Type B pancreatic cell (in vitro differentiated cells): ENCODE measurements at places on chromosomes 5 and 9.

GRCh38 chr5:107104040-107104995 lies 566.4 kb downstream of the EFNA5 start:
- DNase-seq, result no peak

DNA sequence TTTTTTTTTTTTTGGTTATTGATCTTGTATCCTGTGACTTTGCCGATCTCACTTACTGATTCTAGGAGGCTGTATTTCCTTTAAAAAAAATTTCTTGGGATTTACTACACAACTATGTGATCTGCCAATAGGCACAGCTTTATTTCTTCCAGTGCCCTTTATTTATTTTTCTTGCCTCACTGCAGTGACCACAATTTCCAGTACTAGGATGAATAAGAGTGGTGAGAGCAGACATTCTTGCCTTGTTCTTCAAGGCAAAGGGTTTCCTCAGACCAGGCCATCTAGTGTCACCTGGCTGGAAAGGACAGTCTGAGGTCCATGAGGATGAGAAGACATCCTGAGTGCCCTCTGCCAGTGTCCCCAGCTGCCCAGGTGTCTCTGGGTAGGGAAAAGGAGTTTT lies 265.4 kb downstream of the SPOCK1 start:
- no peak for DNase-seq

- no peak for DNase-seq
Measured at GRCh38 chr9:87829756-87830155, 52.9 kb upstream of the SPATA31E1 start.

- DNase-seq, result no peak
Measured at GRCh38 chr9:72022841-72023240, 37.6 kb downstream of the C9orf57 start.

GRCh38 chr5:149654231-149654630 lies 72.9 kb downstream of the ARHGEF37 start:
- DNase-seq, result no peak

DNA sequence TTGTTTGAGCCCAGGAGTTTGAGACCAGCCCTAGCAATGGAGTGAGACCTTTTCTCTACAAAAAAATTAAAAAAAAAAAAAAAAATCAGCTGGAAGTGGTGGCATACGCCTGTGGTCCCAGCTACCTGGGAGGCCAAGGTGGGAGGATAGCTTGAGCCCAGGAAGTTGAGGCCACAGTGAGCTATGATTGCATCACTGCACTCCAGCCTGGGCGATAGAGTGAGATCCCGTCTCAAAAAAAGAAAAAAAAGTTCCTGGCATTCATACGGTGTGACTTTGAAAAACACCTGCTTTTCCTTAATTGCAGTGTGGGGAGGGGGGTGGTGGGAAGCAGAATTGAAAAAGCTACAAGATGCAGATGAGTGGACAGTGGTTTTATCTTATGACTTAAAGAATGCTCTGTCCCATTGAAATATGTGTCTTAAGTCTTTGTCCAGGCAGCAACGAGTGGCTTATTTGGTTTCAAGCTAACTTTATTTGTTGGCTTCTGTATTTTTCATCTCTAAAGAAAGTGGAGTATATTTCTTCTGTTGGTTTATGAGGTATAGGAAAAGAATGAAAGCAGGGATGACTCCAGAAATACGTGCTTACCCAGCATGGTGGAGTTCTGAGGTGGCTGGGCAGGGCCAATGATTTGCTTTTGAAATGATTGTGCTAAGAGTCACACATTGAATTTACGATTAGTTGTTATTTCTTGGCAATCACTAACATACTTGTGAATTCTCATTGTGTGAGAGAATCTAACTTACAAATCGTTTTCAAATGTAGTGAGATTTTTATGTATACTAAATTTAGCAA lies 27.8 kb downstream of the ROPN1L start:
- DNase-seq, result no peak

DNA sequence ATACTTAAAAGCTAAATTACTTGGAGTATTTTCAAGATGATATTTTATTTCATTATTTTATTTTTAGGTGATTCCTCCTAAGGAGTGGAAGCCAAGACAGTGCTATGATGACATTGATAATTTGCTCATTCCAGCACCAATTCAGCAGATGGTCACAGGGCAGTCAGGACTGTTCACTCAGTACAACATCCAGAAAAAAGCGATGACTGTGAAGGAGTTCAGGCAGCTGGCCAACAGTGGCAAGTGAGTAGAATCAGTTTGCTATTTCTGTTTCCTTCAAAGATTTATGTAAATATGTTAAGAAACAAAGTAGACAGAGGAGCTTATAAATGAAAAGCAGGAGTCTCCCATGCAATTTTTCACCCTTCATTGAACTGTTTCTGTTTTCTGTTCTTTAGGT lies 47.8 kb downstream of the KDM4C start:
- no peak for DNase-seq

- no peak for DNase-seq
Measured at GRCh38 chr5:25688156-25688555, 1043.4 kb upstream of the CDH10 start.

- no peak for DNase-seq
Measured at GRCh38 chr5:74367934-74368333, 272.6 kb downstream of the ENC1 start.

DNA sequence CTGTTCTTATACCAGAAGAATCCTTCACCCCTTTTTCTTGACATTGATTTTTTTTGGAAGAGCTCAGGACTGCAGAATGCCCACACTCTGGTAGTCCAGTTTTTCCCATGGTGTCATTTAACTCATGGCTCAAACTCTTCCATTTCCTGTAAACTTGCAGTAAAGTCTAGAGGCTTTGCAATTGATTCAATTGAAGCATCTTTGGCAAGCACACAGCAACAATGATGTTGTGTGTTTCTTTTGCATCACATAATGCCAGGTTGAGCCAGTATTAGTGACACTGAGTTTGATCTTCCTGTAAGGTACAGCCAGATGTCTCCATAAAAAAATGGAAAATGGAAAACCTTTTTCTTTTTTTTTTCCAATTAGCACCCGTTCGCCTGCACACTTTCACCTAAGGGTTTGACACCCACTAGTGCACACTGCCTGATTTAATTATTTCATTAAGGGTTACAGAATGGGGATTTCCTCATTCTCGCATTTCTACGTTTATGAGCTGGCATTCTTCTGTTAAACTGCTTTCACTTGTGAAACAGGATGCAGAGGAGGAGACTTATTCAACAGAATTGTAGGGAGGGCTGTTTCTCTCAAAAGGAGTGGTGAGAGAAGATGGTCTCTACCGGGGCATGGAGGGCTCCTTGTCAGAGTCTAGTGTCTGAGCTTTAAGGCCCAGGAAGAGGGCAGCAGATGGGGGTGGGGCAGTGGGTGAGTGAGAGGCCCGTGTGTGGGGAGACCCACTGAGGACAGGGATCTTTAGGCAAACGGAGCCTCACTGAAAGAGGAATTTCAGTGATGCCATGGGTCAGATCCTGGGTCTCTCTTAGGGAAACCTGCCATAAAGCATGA lies 2.2 kb upstream of the S1PR3 start:
- no peak for DNase-seq
